Esophagus mucosa (tissue), 1 donor: ENCODE measurements at places on chromosomes 2 and 18.

DNA sequence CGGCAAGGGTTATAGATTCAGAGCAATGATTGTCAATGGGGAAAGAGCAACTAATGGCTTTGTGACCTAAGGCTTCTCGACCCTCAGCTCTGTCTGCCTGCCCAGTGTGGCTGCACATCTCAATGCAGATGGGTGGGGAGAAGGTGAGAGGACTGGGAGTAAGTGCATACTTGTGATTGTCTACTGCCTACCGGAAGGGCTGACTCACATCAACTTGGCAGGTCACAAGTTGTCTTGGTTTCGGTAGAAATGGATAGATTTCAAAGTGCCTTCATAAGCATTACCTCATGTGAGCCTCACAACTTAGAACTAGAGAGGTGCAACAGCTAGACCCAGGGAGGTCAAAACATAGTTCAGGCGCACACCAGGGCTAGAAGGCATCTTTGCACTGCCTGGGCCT, 29.4 kb downstream of the STAT1 start:
- peak; percentile 62 for ATAC-seq

- peak; percentile 49 for ATAC-seq
Observed at GRCh38 chr2:172806493-172806892, 70.8 kb downstream of the RAPGEF4 start.

GRCh38 chr2:160417745-160418397, 75.7 kb downstream of the RBMS1 start:
- ATAC-seq = peak; percentile 67

GRCh38 chr2:20242727-20243377, 17.9 kb upstream of the SDC1 start:
- ATAC-seq = peak; percentile 52

- peak; percentile 88 for ATAC-seq
Observed at GRCh38 chr2:102520009-102520408, 47.0 kb downstream of the SLC9A4 start.

DNA sequence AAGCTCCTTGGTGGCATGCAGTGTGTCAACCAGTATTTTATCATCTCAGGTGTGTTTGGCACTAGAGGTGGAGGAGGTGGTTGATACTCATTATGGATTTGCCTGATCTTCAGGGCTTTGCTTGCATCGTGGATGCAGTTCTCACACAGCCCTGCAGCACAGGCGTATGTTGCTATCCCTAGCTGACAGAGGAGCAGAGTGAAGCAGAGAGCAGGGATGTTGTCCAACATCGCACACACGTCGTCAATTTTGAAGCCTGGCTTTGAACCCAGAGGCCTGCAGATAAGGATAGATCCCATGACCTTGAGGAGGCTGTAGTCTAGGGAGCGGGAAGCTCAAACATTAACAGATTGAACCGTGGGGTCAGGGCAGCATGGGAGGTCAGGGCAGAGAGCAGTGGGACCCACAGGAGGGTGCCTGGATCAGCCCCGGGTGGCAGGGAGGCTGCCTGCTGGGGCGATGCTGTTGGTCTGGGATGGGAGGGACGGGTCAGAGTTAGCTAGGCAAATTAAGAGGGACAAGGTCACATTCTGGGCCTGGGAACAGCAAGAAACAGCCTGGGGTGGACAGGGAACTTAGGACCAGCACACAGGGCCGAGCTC, 4.2 kb downstream of the RNF144A start:
- ATAC-seq = no peak

- no peak for ATAC-seq
Observed at GRCh38 chr2:47777277-47777937, 5.5 kb upstream of the MSH6 start.

- no peak for ATAC-seq
Observed at GRCh38 chr2:229268626-229269025, 2.5 kb downstream of the PID1 start.

GRCh38 chr2:939936-940601, 10.6 kb upstream of the SNTG2 start:
- no peak for ATAC-seq

DNA sequence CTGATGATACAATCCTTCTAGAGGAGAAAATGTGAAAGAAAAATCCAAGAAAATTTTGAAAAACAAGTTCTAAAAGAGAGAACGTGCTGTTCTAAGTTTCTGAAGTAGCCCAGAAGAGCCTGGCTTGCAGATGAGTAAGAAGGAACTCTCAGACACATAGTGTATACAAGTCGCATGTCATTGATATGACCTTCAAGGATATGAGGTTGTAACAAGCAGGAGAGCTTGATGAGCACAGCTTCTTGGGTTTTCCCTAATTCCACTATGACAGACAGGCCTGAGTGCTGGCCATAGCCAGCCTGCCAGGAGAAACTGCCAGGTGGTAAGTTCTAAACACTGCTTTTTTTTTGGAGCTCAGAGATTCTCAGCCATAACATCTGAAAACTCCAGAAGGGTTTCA, 235.7 kb upstream of the SIX2 start:
- no peak for ATAC-seq

DNA sequence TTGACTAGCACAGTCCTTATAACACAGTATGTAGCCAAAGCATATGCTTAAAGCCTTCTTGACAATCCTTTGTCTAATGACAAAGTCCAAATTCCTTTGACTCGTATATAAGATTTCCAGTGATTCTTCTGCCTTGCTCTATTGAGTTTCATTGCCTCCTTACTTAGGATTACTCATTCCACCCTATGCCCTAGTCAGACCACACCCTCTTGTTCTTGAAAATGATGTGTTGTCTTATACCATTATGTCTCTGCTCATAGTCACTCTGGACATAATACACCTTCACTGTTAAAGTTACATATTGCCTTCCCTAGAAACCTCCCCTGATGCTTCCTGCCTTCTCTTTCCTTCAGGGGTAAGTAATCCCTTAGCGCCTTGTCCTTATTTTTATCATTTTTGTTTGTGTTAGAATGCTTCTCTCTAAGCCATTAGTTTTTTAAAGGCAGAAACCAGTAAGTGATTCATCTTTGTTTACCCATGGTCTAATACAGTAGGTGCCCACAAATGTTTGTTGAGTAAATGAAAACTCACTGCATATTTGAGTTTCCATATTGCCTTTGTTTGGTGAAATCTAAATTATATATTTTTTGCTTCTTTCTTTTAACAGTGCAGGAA, 19.3 kb downstream of the GPD2 start:
- peak; percentile 97 for ATAC-seq

DNA sequence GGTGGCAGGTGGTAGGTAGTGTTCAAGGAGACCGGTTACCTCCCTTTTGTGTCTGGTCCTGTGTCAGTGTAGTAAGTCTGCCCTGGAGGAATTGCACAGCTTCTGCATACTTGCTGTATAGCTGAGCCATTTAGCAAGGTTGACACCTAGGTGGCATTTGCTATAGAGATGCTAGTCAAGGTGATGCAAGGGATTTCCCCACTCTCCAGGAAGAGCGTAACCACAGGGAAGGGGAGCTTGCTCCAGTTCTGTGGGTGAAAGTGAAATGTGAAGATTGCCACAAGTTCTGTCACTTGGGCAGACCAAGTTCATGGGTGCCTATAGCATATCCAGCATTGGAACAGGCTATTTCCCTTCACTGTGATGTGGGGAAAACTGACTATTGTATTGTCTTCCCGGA, 28.1 kb downstream of the NAT8 start:
- no peak for ATAC-seq

- no peak for ATAC-seq
Observed at GRCh38 chr2:70808983-70809958, 11.1 kb downstream of the CLEC4F start.

DNA sequence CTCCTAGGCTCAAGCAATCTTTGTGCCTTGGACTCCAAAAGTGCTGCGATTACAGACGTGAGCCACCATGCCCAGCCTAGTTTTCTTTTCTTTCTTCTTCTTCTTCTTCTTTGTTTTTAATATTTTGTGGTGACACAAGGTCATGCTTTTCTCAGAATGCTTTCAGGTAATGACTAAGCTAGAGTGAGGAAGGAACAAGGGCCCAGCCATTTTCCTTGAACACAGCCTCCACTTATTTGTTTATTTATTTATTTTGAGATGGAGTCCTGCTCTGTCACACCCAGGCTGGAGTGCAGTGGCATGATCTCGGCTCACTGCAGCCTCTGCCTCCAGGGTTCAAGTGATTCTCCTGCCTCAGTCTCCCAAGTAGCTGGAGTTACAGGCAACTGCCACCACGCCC, 74.3 kb upstream of the ST3GAL5 start:
- no peak for ATAC-seq

- ATAC-seq = no peak
Observed at GRCh38 chr2:207073412-207073800, 92.3 kb downstream of the KLF7 start.

DNA sequence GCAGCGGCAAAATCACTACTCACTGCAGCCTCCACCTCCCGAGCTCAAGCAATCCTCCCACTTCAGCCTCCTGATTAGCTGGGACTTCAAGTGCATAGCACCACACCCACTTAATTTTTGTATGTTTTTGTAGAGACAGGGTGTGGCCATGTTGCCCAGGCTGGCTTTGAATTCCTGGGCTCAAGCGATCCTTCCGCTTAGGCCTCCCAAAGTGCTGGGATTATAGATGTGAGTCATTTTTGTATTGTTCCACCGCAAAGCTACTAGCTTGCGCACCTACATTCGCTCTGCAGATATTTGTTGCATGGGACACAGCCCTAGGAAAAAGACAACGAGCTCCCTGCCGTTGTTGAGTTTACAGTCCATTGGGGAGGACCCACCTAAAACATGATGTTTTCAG, 173.5 kb upstream of the AGAP1 start:
- peak; percentile 89 for ATAC-seq

DNA sequence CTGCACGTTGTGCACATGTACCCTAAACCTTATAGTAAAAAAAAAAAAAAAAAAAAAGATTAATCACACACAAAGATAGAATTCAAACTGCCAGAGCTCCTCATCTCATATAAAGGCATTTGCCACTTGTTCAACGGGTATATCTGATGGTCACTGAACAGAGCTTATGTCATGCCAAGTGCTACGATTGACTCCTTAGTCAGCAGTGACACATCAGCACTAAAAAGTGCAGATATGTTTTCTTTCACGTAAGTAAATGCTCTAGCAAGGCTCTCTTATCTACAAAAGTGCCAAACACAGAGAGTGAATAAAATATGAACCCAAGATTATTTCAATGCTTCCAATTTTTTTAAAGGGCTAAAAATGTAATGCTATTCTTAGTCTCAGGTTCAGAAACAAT, 1.1 kb downstream of the LMAN1 start:
- peak; percentile 61 for ATAC-seq

DNA sequence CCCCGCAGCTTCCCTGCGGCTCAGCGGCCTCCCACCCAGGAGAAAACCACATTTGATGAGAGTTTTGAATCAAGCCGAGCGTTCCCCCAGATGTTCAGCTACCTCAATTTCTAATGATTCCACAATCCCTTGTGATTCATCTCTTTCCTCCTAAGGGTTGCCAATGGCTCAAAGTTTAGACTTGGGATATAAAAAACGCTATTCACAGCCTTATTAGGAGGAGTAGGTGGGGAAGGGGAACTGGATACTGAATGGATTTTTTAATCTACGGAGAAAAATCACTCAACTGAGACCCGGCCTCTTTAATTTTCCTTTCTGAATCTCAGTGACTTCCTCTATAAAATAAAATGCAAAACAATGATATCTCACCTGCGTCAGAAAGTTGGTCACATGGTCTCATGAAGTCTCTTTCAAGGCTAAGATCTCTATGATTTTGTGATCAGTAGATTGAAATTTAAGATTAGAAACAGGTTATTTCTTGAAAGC, 192.6 kb upstream of the TCF4 start:
- ATAC-seq = peak; percentile 17

GRCh38 chr2:149954981-149955600, 367.5 kb upstream of the MMADHC start:
- ATAC-seq = no peak

- ATAC-seq = no peak
Observed at GRCh38 chr18:35620765-35621164, 39.2 kb downstream of the GALNT1 start.

GRCh38 chr2:64698668-64699444, 45.1 kb upstream of the SERTAD2 start:
- peak; percentile 67 for ATAC-seq

DNA sequence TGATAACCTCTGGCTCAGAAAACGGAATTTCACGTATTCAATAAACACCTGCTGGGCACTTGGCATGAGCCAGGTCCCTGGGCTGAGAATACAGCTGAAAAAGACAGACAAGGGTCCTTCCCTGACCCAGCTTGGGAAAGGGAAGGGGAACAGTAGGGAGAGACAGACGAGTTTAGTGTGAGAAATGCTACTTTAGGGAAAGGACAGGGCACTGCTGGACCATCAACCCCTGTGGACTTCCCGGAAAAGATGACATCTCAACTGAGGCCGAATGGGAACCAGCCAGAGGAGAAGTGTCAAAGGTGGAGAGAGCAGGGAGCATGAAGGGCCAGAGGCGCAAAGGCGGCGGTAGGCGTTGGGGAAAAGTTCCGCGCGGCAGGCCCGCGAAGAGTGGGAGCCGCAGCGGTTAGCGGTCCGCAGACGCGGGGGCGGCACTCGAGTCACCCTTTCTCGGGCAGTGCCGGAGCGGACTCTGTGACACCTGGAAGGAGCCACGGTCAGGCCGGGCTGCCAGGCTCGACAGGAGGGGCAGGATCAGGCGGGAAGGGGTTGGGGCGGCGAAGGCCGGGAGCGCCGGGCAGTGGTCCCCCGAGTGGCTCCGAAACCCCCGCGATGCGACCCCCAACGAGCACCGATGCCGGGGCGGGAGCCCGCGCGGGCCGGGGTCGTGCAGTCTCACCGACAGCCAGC, 519 bp downstream of the TEX261 start:
- peak; percentile 42 for ATAC-seq

DNA sequence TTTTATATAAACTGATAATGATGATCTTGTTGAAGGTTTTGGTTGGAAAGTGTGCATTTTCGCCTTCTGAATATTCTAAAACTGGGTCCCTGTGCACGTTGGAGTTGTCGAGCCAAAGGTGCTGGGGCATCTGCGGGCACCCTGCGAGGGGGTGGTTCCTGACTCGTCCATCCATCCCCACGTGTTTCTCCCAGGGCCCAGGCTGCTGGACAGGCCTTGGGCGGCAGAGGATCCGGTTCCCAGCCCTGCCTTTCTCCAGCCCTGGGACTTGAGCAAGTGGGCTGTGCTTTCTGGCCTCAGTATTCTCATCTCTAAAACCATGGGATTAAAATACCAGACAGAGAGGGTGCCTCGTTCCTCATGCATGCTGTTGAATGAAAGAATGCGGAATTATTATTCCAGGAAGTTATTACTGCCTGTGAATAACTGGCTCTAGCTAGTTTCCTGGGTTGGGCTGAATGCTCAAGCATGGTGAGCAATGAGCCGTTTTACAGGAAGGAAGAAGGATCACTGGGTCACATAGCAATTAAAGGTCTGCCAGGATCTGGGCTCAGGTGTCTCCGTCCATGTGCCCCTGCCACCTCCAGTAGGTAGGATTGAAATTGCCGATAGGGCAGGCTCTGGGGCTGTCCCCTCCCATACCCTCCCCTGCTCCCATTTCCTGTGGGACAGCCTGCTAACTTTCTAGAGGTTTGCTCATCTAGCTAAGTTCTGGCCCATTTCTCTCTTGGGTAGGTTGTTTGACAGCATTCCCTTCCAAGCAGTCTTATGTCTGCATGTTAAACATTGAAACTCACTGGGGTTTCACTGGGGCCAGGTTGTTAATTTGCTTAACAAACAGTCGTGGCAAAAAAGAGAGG, 77.2 kb upstream of the HS6ST1 start:
- peak; percentile 91 for ATAC-seq
